ENCODE measurements at places on chromosomes 6 and 20.

DNA sequence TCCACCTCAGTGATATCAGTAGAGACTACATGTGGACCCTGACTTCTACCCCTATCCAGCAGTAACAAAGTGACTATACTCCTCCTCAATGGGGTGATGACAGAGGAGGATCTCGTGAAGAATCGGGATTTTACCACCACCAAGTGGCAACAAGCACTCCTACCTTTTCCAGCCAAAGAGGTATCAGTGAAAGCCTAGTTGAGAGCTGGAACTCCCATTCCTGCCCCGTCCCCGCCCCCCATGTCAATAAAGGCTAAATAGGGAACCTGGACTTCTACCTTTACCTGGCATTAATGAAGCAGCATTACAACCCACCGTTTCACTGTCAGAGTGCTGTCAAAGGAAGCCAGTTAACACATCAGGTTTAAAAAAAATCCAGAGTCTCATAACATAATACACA, 45.3 kb downstream of the RNF24 start:
- no peak for DNase-seq

DNA sequence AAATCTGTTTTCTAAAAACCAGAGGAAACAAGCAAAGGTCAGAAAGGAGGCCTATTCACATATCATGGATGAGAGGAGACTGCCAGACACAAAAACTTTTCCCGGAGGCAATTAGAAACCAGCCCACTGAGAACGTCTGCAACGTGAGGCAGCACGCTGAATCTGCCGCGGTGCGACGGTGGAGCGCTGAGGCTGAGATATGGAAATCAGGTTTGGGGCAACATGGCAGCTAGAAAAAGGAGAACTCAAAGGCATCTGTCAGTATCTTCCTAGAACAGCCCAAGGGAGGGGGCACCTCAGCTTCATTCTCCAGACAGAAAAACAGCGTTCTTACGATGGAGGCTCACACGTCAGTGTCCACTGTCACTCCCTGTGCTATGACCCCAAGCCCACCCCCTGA, 5.2 kb downstream of the PRELID3B start:
- no peak for DNase-seq

- DNase-seq = no peak
These were observed at the start of gene PROCR for GRCh38 chr20:35171753-35172433. Gene PROCR (plus strand): TSS chr20:35172072. CDS start chr20:35172155, 83 bp downstream.

- DNase-seq = no peak
These were observed 591 bp downstream of the VWA7 start for GRCh38 chr6:31776485-31776988.

DNA sequence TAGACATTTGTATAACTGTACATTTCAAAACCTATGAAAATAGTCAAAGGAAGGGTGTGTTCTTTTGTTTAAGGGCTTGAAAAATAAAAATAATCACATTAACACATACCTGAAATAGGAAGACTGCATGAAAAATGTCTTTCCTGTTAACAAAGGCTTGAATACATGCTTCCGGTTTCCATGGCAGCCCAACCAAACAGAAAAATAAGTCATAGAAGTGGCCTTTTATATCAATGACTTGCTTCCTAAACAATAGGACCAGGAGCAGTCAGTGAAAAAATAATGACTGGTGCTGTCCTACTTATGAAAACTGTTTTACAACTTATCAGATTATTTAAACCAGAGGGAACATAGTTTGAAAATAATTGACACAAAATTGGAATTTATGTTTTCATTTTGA, 412.6 kb upstream of the PLCB4 start:
- DNase-seq = no peak

DNA sequence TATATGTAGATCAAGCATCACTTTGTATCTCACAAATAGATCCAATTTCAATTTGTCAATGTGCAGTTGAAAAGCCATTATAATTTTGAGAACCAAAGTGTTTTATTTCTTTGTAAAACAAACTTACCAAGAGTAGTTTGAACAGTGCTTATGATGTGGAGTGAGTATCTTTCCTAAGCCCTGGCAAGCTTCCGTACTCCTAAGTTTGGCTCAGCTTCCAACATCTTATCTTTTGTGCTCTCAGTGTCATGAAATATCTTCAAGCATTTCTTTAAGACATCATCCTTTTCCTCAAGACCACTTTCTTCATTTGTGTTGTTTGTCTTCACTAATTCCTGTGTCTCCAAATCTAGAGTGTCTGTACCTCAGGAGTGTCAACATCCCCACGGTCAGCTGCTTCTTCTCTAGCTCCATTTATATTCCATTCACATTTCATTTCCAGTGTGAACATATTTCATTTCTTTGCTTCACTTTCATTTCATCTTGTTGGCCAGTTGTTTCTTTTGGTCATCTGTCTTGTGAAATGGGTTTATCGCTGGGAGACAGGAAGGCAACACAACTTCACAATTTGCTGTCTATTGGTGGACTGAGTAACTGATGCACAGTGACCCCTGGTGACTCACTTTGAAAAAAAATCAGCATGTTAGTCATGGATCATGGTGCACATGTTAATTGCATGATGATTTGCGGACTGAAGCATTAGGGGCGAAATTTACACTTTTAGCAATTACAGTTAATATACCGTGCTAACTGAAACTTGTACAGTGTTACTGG, 36.9 kb downstream of the SLC24A3 start:
- DNase-seq = no peak

GRCh38 chr6:27293436-27294098, 18.5 kb downstream of the POM121L2 start:
- no peak for DNase-seq

DNA sequence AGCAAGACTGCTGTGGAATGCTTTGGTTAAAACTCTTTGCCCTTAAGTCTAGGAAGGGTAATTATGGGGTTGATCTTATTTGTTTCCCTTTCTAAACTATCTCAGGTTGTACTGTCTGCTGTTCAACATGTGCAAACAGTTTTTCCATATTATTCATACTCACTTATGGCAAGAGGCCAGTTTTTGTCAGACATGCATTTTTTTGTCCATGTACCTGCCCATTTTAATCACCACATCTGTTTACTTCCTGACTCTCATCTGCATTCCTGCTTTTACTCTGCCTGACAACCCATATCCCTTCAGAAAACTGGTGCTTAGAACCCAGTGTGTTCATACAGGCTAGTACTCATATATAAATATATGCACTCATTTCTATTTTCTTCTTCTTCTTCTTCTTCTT, 80.3 kb downstream of the LPA start:
- no peak for DNase-seq

- no peak for DNase-seq
These were observed 4.0 kb downstream of the HUS1B start for GRCh38 chr6:652865-653264.

- no peak for DNase-seq
These were observed 9.2 kb upstream of the ZNF337 start for GRCh38 chr20:25705830-25706351.

DNA sequence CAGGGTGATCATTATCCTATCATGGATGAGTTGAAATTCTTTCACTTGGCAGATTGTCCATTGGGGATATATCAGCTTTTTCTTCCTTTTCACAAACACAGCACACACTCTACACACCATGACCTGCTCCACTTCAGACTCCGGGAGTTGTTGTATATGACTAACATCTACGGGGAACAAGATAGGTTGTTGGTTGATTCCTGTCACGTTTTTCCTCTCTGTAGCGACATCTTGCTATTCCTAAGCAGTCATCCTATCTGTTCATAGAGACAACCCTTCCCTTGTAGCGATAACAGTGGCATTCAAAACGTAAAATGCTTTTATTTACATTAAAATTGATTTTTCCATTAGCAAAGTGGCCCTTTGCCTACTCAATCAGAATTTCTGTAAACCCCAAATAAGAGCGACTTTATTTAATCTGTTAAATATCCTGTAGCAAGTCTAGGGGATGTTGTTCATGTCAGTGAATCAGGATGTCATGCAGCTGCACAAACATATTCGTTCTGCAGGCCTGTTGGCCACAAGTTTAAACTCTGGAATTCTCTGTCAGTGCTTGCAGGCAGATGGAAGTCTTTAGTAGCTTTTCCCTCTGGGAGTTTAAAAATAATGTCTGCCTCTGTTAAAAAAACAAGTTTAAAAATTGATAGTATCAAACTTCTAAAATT, 23.1 kb downstream of the PHACTR2 start:
- DNase-seq = no peak

- no peak for DNase-seq
These were observed 975.5 kb upstream of the EPHA7 start for GRCh38 chr6:94394822-94395221.

DNA sequence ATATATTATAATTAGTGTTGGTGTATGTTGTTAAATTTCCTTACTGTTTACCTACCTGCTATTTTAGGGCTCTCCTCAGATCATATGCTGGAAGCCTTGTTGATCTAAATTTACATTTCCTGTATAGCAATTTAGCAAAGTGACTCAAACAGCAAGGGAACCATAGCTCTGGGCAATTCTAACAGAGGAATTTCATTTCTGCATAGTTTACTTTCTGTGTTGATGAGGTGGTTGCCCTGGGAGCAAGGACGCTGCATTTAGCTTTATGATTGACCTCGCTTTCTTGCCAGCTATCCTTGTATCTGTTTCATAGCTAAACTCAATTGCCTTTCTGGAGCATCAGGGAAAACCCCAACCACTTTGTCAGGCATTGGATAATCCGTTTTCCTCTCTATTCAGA, 810.8 kb downstream of the GRIK2 start:
- DNase-seq = no peak

DNA sequence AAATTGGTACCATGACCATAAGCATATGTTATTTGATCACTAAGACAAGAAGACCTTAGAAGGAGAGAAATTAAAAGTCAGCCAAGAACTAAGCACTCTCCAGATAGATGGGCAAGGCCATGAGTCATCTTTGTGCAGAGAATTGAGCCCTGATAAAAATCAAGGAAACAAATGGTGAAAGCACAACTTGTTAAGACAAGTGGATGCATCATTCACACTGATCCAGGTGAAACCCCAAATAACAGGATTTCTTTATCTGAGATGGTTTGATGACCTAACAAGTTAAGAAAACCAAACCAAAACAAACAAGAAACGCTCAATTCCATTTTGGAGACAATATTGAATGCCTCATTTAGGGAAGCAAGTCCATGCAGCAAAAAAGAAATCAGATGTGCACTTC, 121.6 kb downstream of the ADAT2 start:
- DNase-seq = no peak

GRCh38 chr6:16503241-16503775, 258.0 kb downstream of the ATXN1 start:
- no peak for DNase-seq

DNA sequence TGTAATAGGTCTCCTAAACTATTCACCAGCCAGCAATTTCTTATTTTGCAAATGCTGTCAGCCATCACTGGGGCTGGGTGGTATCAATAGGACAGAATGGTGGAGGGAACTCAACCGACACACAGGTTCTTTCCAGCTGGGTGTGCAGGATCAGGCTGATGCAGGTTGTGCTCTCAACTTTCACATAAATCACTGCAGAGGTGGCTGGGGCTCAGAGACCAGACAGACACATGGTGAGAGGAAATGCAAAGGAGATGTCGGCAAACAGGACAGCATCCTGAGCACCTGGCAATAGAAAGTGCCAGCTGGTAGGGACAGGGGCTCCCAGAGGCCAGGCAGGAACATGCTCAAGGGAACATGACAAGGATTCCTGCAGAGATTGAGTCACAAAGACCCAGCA, 254.9 kb downstream of the SOD2 start:
- DNase-seq = no peak

- no peak for DNase-seq
These were observed 584 bp downstream of the PTK7 start for GRCh38 chr6:43076464-43077332.

- no peak for DNase-seq
These were observed 734 bp downstream of the MMS22L start for GRCh38 chr6:97282238-97282725.

DNA sequence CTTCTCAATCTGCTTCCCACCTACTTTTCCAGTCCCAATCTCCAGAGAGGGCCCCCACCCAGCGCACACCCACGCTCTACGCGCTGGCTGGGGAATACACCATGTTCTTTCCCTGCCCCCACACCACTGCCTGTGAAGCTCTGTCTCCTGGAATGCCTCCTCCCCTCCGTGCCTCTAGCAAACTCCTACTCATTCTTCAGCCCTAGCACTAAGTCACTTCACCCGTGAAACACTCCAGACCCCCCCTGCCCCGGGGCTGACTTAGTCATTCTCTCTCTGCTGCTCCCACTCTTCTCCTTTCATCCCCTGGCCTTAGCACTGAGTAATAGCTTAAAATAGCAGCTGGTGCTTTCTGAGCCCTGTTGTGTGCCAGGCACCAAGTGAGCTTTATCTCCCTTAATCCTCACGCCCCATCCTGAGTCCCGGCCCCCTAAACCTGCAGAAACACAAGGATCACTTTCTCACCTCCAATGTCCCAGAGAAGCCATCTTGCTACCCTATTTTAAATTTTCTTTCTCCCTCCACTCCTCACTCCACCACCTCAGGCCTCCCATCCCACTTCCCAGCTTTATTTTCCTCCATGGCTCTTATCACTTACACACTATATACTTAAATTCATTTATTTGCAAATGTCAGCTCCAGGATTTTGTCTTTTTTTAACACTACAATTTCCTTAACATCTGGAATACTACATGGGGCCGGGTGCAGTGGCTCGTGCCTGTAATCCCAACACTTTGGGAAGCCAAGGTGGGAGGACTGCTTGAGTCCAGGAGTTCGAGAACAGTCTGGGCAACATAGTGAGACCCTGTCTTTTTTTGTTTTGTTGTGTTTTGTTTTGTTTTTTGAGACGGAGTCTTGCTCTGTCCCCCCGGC, 6.3 kb upstream of the PARD6B start:
- no peak for DNase-seq

- DNase-seq = no peak
These were observed 152.0 kb downstream of the PTPRK start for GRCh38 chr6:128368213-128368944.

DNA sequence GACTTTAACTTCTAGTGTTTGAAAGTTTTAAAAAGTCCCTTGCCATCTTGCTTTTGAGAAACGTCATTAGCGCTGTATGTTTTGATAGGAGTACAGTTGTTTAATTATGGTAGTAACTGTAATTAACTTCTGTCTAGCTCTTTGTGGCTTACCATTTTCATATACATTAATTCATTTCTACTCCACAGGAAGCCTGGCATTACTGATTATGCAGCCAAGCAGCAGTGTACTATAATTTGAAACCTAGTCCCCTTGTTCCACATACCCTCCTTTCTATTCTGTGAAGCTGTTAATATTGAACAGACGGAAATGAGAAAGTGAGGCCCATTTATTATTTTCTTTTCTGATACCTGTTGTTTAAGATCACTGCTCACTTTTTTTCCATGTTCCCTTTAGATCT, 235.4 kb downstream of the CDKAL1 start:
- DNase-seq = no peak

- DNase-seq = no peak
These were observed 157.7 kb downstream of the GJA1 start for GRCh38 chr6:121593011-121593641.
